ENCODE measurements at places on chromosomes 6 and 20. TPM values are rescaled to one million over a fixed set of nuclear protein-coding genes. Genes with fewer than 3 reads are reported as not detected.

The NKAIN2 gene
- not detected for total RNA-seq

The XPO5 gene
- 25.5 TPM for total RNA-seq

The SMOC2 gene
- total RNA-seq, result not detected

The EYS gene
- total RNA-seq, result 0.05 TPM

The FAM209B gene
- not detected for total RNA-seq

The INSM1 gene
- total RNA-seq, result not detected

The ADA gene
- total RNA-seq, result 6.0 TPM

The MCCD1 gene
- not detected for total RNA-seq

The TDRD6 gene
- 0.05 TPM for total RNA-seq

The HLA-DOB gene
- total RNA-seq, result 0.18 TPM

The MYLK4 gene
- 0.30 TPM for total RNA-seq

The LY6G5C gene
- 0.51 TPM for total RNA-seq

The RHAG gene
- not detected for total RNA-seq

The FAM162B gene
- total RNA-seq, result not detected

The SIRPB2 gene
- not detected for total RNA-seq

The TMEM200A gene
- total RNA-seq, result 402 TPM

The HLA-DPB1 gene
- total RNA-seq, result 2.4 TPM

The LZTS3 gene
- total RNA-seq, result 3.0 TPM

The MYMX gene
- not detected for total RNA-seq

The C6orf118 gene
- total RNA-seq, result not detected

The KCNB1 gene
- total RNA-seq, result not detected

The SPATA2 gene
- total RNA-seq, result 3.0 TPM
